Occipital lobe (tissue), 3 donors: ENCODE measurements at places on chromosomes 5 and 9. TPM values are rescaled to one million over a fixed set of nuclear protein-coding genes. Genes with fewer than 3 reads are reported as not detected.

DNA sequence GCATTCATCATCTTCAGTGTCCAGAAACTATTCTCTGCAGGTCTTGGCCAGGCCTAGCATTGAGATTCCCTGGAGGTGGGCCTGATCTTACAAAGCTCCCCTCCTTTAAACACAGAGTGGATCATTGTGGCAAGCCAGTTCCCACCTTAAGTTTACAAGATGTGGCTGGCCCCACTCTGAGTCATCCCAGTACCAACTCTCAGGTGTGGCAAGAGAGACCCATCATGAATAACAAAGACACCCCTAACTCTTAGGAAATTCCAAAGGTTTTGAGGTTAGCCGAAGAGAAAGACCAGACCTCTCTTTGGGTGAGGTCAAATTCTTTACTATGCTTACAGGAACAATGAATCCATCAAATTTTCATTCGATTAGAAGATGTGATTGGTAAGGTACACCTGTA is 78.2 kb downstream of the RFK start:
- DNase-seq, result no peak

The GRXCR2 gene
- not detected for total RNA-seq

- no peak for DNase-seq
Measured at GRCh38 chr5:111129938-111130337, 37.8 kb downstream of the WDR36 start.

DNA sequence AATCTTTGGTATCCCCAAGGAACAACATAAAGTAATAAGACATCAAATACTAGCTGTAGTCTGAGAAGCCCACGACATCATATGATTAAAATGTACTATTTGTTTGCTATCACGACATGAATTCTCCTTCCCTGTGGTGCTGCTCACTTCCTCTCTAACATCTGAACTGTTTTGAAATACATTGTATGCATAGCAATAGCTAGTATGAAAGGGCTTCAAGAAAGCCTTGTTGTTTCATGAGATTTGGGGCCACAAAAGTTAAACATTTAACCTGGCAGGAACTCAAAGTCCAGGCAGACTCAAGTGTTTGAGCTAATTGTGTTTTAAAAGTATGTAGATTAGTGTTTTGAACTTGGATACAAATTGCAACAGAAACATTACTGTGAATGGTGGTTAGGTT is 237.4 kb upstream of the PTGER4 start:
- DNase-seq, result no peak

DNA sequence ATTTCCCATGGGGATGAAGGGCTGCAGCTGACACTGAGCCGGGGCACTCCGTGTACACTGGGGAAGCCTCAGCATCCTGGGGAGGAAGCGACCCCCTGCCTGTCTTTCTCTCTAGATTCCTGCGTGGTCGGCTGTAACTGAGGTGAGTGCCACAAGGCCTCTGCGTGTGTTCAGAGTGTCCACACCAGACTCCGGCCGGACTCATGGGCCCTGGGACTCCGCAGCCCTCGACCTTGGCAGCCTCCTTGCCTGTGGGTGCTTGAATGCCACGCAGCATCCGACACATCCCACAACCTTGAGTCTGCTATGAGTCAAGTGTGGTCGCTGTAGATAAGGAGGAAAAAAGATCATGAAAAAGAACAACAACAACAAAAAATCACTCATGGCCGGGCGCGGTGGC is 23.4 kb downstream of the PAEP start:
- DNase-seq, result no peak

DNA sequence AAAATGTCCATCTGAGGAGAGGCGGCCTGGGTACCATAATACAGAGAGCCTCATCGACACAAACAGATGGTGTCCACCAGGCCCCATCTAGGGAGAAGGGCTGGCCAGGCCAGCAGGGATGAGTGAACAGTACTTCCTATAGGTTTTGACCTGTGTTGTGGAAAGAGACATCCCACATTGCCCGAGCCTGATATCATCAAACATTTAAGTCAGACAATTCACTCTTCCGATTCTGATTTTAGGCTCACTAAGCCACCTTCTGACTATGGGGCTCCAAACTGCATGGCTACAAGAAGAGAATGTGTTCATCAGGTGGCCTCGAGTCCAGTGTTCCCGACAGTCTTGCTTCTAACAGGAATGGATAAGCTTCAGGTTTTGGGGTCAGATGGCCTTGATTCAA is 38.9 kb downstream of the SLC22A5 start:
- no peak for DNase-seq

DNA sequence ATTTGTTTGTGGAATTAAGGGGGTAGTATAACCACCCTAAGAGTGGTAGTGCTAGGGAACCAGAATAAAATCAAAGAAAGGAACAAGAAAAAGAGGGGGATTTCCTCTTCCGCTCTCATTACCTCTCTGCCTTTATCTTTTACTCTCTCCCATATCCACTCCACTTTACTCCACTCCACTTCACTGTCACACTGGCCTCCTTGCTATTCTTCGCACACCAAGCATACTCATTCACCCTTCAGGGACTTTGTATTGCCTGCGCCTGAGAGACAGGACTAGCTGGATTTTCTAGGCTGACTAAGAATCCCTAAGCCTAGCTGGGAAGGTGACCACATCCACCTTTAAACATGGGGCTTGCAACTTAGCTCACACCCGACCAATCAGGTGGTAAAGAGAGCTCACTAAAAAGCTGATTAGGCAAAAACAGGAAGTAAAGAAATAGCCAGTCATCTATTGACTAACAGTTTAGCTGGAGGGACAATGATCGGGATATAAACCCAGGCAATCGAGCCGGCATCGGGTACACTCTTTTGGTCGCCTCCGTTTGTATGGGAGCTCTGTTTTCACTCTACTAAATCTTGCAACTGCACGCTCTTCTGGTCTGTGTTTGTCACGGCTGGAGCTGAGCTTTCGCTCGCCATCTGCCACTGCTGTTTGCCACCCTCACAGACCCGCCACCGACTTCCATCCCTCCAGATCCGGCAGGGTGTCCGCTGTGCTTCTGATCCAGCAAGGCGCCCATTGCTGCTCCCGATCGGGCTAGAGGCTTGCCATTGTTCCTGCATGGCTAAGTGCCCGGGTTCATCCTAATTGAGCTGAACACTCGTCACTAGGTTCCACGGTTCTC is 121.8 kb downstream of the FAM170A start:
- no peak for DNase-seq

GRCh38 chr5:21765406-21765805 is 1087.7 kb downstream of the CDH12 start:
- DNase-seq, result no peak
